Muscle of leg (tissue), 16 donors: ENCODE measurements at places on chromosomes 7 and 10.
A peak's percentile ranks its signal among the peaks of the same experiment; 100 is the strongest.

GRCh38 chr10:55369670-55370420 lies 568.8 kb upstream of the PCDH15 start:
- DNase-seq, result no peak

- DNase-seq, result no peak
Observed at GRCh38 chr10:44856696-44857095, 54.4 kb upstream of the TMEM72 start.

- no peak for DNase-seq
Observed at GRCh38 chr7:6012355-6013104, 3.5 kb downstream of the AIMP2 start.

- peak; percentile 89 for DNase-seq
Observed at GRCh38 chr10:11017570-11018431, at the start of gene CELF2. Gene CELF2, plus strand, starts transcription at chr10:11017872. Its CDS starts 218 bp downstream, at chr10:11018090.

DNA sequence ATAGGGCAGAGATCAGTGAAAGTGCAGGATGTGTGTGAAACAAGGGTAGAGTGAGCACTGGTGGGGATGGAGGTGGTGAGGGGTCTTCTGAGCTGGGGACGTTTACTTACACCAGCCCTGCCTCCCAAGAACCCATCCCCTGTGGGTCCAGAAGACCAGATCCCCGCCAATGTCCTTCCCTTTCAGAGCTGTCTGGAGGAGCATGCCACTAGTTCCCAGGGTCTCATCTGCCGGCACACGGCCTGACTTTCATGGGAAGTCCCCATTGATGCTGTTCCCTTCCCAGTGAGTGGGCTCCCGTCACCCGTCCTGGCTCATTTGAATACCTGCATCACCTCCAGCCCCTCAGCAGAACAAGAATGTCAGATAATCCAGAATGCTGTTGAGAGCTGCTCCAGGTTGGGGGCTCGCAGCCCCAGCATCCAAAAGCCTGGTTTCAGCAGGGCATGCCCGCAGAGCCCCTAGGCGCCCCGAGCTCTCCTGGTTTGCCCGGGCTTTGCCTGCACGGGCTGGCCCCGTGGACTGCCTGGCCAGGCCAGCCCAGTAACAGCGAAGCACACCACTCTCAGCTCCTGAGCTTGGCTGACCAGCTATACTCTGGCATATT lies 246.7 kb downstream of the MGMT start:
- DNase-seq, result no peak

- DNase-seq, result no peak
Observed at GRCh38 chr10:108375691-108376090, 1211.2 kb upstream of the SORCS1 start.

GRCh38 chr7:138848056-138848980 lies 50.3 kb upstream of the ATP6V0A4 start:
- peak; percentile 57 for DNase-seq

- no peak for DNase-seq
Observed at GRCh38 chr7:20301311-20301939, 29.3 kb upstream of the ITGB8 start.

DNA sequence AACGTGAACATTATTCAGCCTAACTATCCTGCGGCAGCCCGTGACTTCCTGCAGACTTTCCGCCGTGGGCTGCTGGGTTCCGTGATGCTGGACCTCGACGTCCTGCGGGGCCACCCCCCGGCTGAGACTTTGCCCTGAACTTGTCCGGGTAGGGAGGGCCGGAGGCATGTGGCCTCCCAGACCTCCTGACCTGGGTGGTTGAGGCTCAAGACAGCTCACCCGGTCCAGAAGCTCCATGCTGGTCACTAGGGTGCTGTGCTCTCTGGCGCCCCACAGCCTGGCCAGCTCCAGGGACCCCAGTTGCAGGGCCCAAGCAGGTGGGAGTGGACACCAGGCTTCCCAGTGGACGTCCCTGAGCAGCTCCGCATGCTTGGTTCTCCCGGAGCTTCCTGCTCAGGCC lies 4.4 kb downstream of the SPRN start:
- no peak for DNase-seq

GRCh38 chr10:491667-492424 lies 197.6 kb downstream of the DIP2C start:
- DNase-seq, result no peak

- no peak for DNase-seq
Observed at GRCh38 chr7:100358027-100358856, at the start of gene PILRB. Gene PILRB, plus strand, starts transcription at chr7:100358117. Its CDS starts 186 bp downstream, at chr7:100358303.

- peak; percentile 36 for DNase-seq
Observed at GRCh38 chr10:127600479-127600878, 51.4 kb downstream of the NPS start.

- peak; percentile 51 for DNase-seq
Observed at GRCh38 chr10:97096261-97097083, 89.3 kb downstream of the SLIT1 start.

- no peak for DNase-seq
Observed at GRCh38 chr7:1889556-1890181, 219.6 kb downstream of the ELFN1 start.

GRCh38 chr7:480531-481218 lies 39.0 kb downstream of the PDGFA start:
- no peak for DNase-seq

- peak; percentile 84 for DNase-seq
Observed at GRCh38 chr10:29756451-29756850, 121.7 kb upstream of the SVIL start.

DNA sequence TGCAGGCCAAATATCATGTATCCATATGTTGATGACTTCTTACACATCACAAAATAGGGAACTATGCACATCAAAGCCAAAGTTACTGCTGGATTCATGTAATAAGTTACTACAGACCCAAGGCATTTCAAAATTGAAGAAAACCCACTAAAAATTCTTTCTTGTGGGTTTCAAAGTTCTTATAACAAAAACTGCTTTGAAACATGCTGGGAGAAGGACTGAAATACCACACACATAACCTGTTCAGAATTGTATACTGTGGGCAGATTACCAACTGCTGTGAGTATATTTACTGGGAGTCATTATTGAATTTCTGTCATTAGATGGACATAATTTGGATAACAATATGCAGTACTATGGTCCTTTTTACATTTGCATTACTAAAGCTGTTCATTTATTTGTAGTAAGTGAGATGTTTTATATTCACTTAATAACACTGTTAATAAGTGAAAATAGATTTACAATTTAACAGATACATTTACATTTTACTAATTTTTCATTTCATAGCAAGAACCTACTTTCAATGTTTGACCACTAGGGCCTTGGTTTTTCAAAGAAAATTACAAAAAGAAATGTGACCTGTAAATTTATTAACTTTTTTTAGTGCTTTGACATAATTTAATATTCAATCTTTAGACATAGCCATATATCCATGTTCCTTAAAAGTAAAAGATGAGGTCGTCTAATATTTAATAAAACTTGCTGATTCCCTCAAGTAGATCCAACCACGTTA lies 132.6 kb downstream of the MAGI2 start:
- no peak for DNase-seq

- peak; percentile 56 for DNase-seq
Observed at GRCh38 chr7:71618278-71618677, 486.3 kb downstream of the GALNT17 start.

DNA sequence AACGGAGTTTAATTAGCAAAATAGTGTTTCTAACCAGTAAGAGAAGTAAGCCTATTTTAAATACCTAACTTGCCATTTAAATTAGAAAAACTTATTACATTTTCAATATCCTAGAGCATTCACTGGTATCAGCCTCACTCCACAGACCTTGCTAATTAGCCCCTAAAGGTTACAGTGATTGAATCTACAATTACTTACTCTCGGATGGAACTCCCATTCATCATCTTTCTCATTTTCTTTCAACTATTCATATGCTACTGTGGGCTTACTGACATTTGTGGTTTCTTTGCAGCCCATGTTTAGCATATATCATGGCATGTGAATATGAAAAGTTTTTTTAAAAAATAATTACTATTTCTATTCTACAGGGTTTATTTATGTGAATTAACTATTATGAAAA lies 86.4 kb downstream of the GPR37 start:
- DNase-seq, result no peak

GRCh38 chr7:71497256-71497946 lies 365.5 kb downstream of the GALNT17 start:
- DNase-seq, result peak; percentile 87
